Stimulated activated CD4-positive, alpha-beta T cell treated with anti-CD3 and anti-CD28 coated beads, Interleukin-4, amount 100 ng/mL, for 4 hours (primary cell): ENCODE measurements at places on chromosomes 6 and 20.

DNA sequence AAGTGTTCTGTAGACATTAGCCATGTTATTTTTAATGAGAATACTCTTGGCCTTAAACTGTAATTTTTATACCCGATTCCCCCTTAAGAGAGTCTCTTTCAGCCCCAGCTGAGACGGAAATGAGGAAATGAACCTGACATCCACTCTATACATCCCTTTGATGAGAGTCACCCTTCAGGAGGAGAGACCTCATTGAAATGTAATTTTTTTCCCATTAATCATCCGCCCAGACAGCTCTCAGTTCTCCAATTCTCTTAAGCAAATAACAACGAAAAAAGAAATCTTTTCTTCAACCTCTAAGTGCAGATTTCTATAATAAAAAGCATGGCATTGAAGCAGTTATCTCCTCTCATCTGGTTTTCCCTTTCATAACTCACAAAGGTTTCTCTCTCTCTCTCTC is 243.8 kb upstream of the PMEPA1 start:
- no peak for DNase-seq

- DNase-seq: no peak
Measured at GRCh38 chr20:43658723-43659419, 8.0 kb upstream of the MYBL2 start.

GRCh38 chr6:15260099-15260821 is 14.4 kb downstream of the JARID2 start:
- DNase-seq: no peak

GRCh38 chr6:170182781-170183120 is 108.1 kb downstream of the DLL1 start:
- DNase-seq: no peak

DNA sequence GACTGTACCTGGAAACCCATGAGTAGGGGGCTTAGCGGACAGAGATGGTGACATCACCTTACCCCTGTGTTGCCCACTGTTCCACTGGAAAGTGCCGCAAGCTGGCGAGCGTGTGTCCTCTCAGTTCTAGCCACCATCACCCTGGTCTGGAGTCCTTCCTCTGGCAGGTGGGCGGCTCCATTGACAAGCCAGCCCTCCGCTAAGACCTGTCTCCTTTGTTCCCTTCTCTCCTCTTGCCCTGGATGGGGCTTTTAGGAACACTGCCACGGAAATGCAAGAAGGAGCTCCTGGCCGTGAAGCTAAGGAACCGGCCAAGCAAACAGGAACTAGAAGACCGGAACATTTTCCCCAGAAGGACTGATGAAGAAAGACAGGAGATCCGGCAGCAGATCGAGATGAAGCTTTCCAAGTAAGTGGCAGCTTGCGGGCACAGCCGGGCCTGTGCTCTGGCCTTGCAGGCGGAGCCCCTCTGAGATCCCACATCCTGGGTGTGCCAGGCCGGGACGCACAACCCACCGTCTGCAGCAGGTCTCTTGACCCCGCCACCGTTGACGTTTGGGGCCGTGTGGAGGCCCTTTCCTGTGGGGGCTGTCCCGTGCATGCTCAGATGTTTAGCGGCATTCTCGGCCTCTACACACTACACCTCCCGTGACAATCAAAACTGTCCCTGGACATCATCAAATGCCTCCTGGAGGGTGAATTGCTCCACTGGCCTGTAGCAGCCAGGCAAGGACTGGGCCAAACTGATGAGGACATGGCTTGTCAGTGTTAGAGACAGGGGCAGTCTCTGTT is 127.5 kb downstream of the SYCP2 start:
- no peak for DNase-seq

- no peak for DNase-seq
Measured at GRCh38 chr6:169776379-169776778, 25.0 kb downstream of the ERMARD start.

GRCh38 chr6:130632897-130633296 is 194.3 kb upstream of the SMLR1 start:
- DNase-seq: no peak

DNA sequence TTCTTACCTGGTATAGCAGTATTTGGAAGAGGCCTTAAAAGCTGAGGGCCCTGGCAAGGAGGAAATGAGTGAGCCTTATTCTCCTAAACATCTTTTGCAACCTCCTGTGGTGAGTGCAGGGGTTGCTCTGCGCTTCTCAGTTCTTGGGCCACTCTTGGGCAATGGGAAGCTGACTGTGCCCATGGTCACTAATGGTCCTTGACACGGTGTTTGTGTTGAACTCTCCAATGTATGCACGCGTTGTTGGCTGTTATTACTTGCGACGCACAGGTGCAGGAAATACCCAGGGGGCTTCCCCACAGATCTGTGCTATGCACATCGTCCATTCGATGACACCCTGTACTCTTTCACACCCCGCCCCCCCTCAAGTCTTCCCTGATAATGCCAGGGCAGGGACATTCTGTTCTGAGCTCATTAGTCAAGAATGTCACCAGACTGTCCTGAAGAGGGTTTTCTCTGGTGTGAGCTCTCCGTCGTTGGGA is 79.7 kb downstream of the EDN1 start:
- no peak for DNase-seq

DNA sequence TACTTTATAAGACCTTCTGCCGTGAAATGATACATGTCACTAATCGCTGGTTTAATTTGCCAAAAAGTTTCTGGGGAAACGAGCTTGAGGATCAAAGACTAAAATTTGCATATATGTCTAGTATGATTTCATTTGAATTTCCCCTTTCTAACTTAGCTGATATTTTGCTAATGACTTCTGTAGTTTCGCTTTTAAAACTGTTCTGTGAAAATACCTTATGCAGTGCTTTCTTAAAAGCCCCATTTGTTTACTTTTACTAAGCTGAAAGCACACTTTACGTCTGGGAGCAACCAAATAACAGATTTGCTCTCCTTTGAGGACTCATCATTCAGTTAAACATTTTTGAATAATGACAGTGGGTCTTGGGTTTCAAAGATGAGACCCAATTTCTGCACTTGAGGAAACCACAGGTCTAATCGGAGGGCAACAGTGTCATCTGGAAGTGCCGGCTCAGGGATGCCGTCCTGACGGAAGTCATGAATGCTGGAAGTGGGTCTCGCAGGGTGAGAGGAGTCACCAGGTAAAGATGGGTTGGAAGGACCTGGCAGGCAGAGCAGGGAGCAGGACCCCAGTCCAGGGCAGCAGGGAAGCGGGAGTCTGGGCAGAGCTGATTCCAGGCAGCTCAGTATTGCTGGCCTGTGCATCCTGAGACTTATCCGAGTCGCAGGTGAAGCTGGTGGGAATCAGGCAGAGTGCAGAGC is 33.2 kb downstream of the PLEKHG1 start:
- no peak for DNase-seq

- DNase-seq: no peak
Measured at GRCh38 chr6:157706883-157707282, 116.2 kb upstream of the SNX9 start.

GRCh38 chr20:41533537-41534136 is 84.5 kb downstream of the CHD6 start:
- DNase-seq: no peak

DNA sequence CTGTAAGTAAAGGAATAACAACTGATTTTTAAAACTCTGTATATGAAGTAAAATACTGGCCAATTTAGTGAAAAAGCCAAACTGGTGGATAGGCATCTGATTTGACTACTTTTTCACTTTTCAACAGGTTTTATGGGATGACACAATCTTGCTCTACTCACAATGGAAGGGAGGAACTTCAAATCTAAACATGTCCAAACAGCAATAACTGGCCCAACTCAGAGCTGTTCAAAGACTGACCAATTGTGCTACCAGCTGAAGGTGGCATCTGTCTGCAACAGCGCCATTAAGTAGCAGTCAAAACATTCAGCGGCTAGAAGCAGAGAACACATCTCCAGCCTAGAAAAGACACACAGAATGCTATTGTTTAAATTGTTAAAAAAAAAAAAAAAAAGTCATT is 44.6 kb downstream of the SESN1 start:
- DNase-seq: no peak

GRCh38 chr6:33904050-33904746 is 100.4 kb upstream of the MLN start:
- DNase-seq: peak; percentile 36

GRCh38 chr6:149323925-149324324 is 6.4 kb downstream of the TAB2 start:
- DNase-seq: no peak

GRCh38 chr20:34112600-34113101 is 608 bp upstream of the EIF2S2 start:
- no peak for DNase-seq

- no peak for DNase-seq
Measured at GRCh38 chr6:113530769-113531168, 326.4 kb upstream of the MARCKS start.

GRCh38 chr6:158663625-158664165 is 13.8 kb downstream of the SYTL3 start:
- no peak for DNase-seq

DNA sequence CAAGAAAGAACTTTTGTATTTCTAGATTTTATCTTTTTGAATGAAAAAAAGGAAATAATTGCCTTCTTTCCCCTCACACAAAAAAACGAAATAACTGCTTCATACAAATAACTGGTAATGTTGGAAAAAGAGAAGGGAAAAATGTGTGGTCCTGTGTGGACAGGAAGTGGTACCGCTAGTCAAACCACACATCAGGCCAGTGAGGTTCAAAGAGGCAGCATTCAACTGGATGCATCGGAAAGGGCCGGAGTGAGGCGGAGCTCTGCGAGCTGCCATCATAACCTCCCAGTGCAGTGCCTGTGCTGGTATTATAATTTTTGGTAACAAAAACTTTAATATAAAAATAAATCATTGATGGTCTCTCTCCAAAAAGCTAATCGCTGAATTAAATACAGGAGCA is 111.2 kb downstream of the IRF4 start:
- no peak for DNase-seq

DNA sequence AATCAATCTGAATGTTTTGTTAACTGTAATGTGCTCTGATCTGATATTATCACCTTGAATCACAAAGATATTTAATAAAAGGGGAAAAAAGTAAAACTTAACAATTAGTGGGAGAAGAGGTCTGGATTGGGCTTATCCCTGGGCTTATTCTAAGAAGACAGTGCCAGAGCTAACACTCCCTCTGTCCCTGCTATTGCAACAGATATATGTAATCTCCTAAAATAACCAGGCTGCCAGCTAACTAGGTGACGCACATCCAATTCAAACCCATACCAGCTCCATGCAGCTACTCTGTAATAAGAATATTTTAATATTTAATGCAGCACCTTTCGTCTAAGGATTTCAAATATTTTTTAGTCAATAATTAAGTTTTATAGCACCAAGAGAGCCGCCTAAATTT is 330.1 kb upstream of the MARCKS start:
- no peak for DNase-seq

DNA sequence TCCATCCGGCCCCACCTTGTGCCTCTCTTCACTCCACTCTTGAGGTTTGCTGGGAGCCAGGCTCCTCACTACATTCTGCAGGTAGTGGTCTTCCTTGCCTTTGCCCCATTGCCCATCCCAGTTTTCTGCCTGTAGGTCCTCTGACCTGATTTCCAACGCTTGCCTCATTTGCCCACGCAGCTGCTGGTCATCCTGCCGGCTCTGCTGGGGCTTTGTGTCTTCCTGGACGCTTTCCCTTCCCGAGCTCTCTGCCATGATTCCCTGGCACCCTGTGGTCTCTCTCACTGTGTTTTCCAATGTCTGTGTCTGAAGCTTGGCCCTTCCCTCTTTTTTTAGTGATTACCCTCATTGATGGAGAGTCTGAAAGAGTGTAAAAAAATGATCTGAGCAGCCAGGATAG is 451.6 kb downstream of the UTRN start:
- DNase-seq: no peak
